ENCODE measurements at places on chromosomes 6 and 20. TPM values are rescaled to one million over a fixed set of nuclear protein-coding genes. Genes with fewer than 3 reads are reported as not detected.

The ITPA gene
- total RNA-seq = 43.4 TPM

The PDYN gene
- total RNA-seq = not detected

The PSMF1 gene
- total RNA-seq = 133 TPM

The PRRT1 gene
- total RNA-seq = 1.4 TPM

The AFG1L gene
- total RNA-seq = 7.7 TPM

The MOCS3 gene
- 3.4 TPM for total RNA-seq

The CRISP3 gene
- not detected for total RNA-seq

The CST2 gene
- total RNA-seq = not detected

The PKHD1 gene
- 0.32 TPM for total RNA-seq

DNA sequence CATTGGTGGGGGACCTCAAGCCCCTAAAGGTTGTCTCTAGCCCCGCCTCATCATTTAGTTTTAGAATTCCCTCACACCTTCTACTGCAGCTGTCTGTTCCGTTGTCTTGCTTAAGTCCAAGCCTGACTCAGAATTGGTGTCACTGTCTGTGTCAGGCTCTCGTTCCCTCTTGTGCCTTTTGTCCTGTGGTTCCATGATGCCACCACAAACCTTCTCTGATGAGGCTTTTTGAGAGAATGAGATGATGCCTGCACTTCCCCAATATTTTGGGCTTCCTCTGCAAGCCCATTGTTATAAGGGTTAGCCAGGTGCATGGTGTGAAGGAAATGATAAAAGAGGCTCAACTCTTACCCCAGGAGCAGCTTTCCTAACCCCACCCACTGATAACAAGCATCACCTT, 8.1 kb upstream of the AKIRIN2 start:
- no peaks in the 10 kb centered on the region for H3K36me3 ChIP-seq
- no peak overlapping the region for H3K27ac ChIP-seq
- H3K27me3 ChIP-seq = no peaks in the 10 kb centered on the region
- no peaks in the 10 kb centered on the region for H3K4me1 ChIP-seq
- H3K4me3 ChIP-seq = no peak overlapping the region
- no peak for DNase-seq

DNA sequence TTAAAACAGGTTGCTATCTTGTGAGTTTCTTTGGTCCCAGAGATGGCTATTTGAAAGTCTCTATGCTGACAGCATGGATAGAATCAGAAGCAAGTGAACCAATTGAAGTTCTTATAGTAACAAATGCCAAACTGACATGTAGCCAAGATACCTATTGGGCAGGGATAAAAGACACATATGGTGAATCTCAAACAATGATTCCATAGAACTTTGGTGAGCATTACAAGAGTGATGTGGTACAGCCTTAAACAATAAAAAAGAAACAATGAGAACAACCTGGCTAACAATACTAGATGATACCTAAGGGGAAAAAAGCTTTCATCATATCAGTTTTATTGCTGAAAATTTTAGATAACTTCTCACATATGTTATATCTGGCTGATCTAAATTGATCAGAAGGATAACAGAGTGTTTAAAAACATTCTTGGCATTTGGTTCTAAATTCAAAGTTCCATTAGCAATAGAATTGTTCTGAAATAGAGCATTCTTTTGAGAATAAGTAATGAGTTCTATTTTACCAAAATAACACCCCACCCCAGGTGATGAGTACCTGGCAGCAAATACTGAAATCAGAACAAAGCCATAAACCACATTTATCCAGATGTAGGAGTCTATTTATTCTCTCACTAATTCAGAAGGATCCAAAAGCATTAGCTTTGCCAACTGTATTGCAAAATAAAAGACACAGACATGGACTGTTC, 5.8 kb upstream of the HMGCLL1 start:
- H3K36me3 ChIP-seq = no peaks in the 10 kb centered on the region
- DNase-seq = no peak
- H3K4me3 ChIP-seq = no peak overlapping the region

DNA sequence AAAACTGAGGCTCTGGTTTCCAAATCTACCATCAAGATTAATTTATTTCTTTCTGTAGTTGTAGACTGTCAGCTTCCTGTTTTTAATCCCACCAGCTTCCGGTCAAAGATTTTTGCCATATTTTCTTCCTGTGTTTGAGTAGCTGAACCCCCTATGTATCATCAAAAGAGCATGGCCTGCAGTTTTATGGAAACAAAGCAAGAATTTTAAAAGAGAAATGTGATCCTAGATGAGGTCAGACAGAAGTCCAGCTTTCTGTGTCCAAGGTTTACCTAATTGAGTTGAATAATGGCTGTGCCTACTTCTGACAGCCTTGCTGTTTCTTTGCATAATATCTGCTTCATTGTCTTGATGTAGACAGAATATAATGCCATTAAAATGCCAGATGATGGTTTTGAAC, 163.7 kb downstream of the CARMIL1 start:
- H3K36me3 ChIP-seq = no peaks in the 10 kb centered on the region
- no peak overlapping the region for H3K27ac ChIP-seq
- H3K4me3 ChIP-seq = no peak overlapping the region
- no peak for DNase-seq
- no peaks in the 10 kb centered on the region for H3K27me3 ChIP-seq
- peaks cover 10% of the 10 kb centered on the region for H3K4me1 ChIP-seq

GRCh38 chr6:30824698-30825097, 59.6 kb upstream of the DDR1 start:
- H3K27ac ChIP-seq = no peak overlapping the region
- no peak for DNase-seq
- H3K4me3 ChIP-seq = no peak overlapping the region
- peaks cover 20% of the 10 kb centered on the region for H3K4me1 ChIP-seq

- no peaks in the 10 kb centered on the region for H3K27me3 ChIP-seq
- peaks cover 4% of the 10 kb centered on the region for H3K36me3 ChIP-seq
- peaks cover 14% of the 10 kb centered on the region for H3K4me1 ChIP-seq
- DNase-seq = peak; percentile 65
- peak overlapping the region; percentile 93 for H3K27ac ChIP-seq
Measured at GRCh38 chr6:36873612-36874442, 776 bp downstream of the PPIL1 start.

DNA sequence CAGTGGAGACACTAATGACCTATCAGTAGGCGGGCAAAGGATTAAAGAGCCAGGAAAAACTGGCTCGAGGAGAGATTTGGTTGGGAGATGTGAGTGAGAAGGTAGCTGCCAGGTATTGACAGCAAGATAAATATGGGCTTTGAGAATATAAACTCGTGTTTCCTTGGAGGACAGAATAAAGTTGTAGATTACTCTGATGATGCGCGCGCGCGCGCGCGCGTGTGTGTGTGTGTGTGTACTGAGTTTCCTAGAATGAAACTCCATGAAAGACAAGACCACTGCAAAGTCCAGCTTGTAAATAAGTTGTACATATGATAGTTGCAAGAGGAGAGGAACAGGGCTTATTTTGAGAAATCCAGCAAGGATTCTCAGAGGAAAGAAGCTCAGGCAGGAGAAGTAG, 13.3 kb upstream of the TREM2 start:
- no peaks in the 10 kb centered on the region for H3K4me1 ChIP-seq
- H3K4me3 ChIP-seq = no peak overlapping the region
- no peaks in the 10 kb centered on the region for H3K36me3 ChIP-seq
- DNase-seq = no peak

GRCh38 chr6:146876271-146877151, 277.7 kb downstream of the ADGB start:
- no peaks in the 10 kb centered on the region for H3K36me3 ChIP-seq
- DNase-seq = no peak
- no peak overlapping the region for H3K27ac ChIP-seq
- no peak overlapping the region for H3K4me3 ChIP-seq
- peaks cover 6% of the 10 kb centered on the region for H3K4me1 ChIP-seq

- H3K4me3 ChIP-seq = no peak overlapping the region
- peaks cover 9% of the 10 kb centered on the region for H3K4me1 ChIP-seq
- no peak for DNase-seq
- no peaks in the 10 kb centered on the region for H3K36me3 ChIP-seq
Measured at GRCh38 chr20:48705240-48706115, 122.3 kb downstream of the PREX1 start.

DNA sequence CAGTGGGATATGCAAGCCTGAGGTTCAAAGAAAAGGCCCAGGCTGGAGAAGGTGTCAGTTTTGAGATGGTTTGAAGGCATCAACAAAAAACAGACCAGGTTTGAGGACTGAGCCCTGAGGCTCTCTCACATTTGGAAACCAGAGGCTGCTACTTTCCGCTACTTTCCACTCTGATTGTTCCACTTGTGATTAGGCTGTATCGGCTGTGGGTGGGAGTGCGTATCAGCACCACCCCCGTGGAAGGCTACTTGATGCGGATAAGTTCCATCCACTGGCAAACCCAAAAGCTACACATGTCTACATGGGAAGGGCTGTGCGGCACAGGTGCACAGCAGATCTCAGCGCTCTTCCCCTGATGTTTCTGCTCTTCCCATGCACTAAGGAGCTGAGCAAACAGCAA, 198.7 kb downstream of the GMPR start:
- H3K27ac ChIP-seq = no peak overlapping the region
- no peaks in the 10 kb centered on the region for H3K27me3 ChIP-seq
- H3K4me3 ChIP-seq = no peak overlapping the region
- H3K36me3 ChIP-seq = no peaks in the 10 kb centered on the region

DNA sequence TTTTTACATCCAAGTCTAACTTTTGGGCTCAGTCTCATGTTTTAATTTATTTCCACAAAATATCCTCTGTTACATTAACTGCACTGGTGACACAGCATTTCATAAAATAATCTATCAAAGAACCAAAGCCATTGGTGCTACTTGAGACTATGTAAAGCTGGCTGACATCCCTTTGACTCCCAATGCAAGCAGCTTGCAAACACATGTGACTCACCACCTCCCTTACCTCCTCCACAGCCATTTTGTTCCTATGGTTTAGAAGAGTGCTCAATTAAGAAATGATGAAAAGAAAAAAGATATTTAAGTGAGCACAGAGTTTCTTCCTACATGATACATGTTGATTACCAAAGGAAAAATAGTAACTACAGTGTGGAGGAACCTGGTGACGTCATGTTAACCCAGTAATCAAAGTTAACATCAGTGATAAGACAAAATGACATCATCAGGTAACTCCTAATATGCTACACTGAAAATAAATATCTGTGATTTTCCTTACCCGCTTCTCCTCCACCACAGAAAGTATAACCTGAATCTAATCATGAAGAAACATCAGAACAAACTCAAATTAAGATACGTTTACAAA, 53.3 kb upstream of the LGSN start:
- no peak overlapping the region for H3K4me3 ChIP-seq
- H3K27me3 ChIP-seq = no peaks in the 10 kb centered on the region
- no peaks in the 10 kb centered on the region for H3K4me1 ChIP-seq
- no peak overlapping the region for H3K27ac ChIP-seq

- H3K4me1 ChIP-seq = no peaks in the 10 kb centered on the region
- no peak overlapping the region for H3K4me3 ChIP-seq
Measured at GRCh38 chr6:49955847-49956246, 8.1 kb downstream of the DEFB114 start.
